HFFc6 (cell line): ENCODE measurements at places on chromosomes 4 and X.

- peaks cover 26% of the 10 kb centered on the region for H3K4me1 ChIP-seq
- H3K27me3 ChIP-seq: peaks cover 2% of the 10 kb centered on the region; the same call in 1 of the 2 replicates
- H3K4me3 ChIP-seq: peak overlapping the region; percentile 28; the same call in 1 of the 2 replicates
- no peaks in the 10 kb centered on the region for H3K36me3 ChIP-seq
- peak overlapping the region; percentile 80 for H3K27ac ChIP-seq
These were observed 50.2 kb downstream of the DDX3X start for GRCh38 chrX:41384051-41384705.

GRCh38 chr4:7742807-7743280 is 196.8 kb downstream of the AFAP1 start:
- no peak for DNase-seq
- no peaks in the 10 kb centered on the region for H3K4me1 ChIP-seq
- H3K4me3 ChIP-seq: no peak overlapping the region
- no peaks in the 10 kb centered on the region for H3K36me3 ChIP-seq
- H3K27me3 ChIP-seq: peaks cover 1% of the 10 kb centered on the region

DNA sequence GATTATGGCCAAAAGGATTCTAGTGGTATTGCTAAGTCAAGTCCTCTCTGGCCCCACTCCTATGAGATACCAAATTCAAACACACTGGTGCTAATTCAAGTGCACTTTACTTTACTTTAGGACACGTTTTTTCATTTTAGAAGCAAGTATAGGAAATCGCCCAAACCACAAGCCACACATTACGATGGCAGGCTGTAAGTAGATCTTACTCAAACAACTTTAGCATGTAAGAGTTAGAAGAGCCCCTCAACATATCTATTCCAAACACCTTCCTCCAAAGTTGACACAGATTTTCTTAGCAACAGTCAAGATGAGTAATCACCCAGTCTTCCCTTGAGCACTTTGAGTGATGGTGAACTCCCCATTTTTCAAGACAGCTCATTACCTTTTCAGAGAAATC is 43.6 kb downstream of the DRD5 start:
- H3K4me1 ChIP-seq: no peaks in the 10 kb centered on the region
- H3K27me3 ChIP-seq: no peaks in the 10 kb centered on the region
- no peak overlapping the region for H3K4me3 ChIP-seq
- H3K27ac ChIP-seq: no peak overlapping the region

DNA sequence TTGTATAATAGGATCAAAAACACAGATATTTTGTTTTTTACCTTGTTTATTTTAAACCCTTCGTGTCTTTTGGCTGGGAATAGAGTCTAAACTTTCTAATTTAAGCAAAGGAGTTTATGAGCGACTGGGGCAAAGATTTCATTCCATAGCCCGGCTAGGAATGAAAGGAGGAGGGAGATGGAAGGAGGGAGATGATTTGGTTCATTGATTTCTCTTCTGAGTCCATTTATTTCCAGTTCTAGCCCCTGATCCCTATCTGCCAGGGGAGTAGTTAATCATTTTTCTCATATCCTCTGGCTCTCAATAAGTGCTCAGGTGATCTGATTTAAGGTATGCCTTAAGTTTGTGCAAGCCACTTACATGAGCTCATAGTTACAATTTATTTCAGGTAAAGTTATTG is 120.0 kb downstream of the SPRY1 start:
- no peak for DNase-seq
- H3K27ac ChIP-seq: no peak overlapping the region
- no peaks in the 10 kb centered on the region for H3K36me3 ChIP-seq
- H3K4me3 ChIP-seq: no peak overlapping the region
- no peaks in the 10 kb centered on the region for H3K4me1 ChIP-seq
